ENCODE measurements at places on chromosomes 1 and 21.

DNA sequence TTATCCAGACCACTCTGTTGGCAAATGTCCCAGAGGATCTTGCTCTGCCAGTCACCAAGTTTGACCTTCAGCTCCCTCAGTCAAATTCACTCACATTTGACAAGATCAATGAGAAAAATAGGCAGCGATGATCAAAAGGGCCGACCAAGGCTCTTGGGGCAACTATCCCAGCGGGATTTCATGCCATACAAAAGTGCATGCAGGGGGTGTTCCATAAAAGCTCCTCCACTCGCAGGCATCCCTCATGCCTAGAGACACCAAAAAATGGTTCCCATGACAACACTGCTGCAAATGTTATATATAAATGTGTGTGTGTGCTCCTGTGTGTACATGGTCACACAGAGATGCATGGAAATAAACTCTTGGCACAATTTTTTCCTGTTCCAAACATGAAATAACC, 16.2 kb upstream of the EIF4G3 start:
- no peak for DNase-seq

DNA sequence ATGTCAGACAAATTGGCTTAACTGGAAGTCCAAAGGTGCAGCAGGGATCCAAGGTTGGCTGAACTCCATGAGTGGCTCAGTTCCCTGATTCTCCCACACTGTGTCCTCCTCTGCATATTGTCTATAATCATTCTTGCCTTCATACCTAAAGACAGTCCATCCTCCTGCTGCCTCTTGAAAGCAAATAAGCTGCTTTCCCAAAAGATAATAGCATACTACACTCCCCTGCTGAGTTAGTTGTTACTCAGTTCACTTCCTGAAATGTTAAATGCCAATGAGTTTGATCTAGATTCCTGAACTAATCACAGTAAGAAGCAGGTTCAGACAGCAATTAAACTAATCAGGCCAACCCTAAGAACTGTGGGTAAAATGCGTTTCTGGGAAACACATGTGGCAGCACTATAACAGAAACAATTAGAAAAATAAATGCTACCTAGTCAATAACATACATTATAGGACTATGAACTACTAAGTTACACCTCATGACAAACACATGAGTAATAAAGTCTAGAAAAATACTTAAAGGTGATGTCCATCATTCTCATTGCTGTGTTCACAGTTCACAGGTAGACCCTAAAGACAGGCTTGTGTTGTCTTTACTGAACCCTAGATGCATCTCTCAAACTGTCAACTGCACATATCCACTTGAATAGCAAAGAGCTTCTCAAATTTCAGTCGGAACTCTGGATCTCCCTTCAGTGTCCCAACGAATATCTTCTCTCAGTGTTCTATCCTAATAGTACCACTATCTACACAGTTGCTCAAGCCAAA, 50.8 kb upstream of the BOLA1 start:
- no peak for DNase-seq

- DNase-seq, result no peak
Observed at GRCh38 chr1:236159704-236160539, 17.6 kb downstream of the GPR137B start.

DNA sequence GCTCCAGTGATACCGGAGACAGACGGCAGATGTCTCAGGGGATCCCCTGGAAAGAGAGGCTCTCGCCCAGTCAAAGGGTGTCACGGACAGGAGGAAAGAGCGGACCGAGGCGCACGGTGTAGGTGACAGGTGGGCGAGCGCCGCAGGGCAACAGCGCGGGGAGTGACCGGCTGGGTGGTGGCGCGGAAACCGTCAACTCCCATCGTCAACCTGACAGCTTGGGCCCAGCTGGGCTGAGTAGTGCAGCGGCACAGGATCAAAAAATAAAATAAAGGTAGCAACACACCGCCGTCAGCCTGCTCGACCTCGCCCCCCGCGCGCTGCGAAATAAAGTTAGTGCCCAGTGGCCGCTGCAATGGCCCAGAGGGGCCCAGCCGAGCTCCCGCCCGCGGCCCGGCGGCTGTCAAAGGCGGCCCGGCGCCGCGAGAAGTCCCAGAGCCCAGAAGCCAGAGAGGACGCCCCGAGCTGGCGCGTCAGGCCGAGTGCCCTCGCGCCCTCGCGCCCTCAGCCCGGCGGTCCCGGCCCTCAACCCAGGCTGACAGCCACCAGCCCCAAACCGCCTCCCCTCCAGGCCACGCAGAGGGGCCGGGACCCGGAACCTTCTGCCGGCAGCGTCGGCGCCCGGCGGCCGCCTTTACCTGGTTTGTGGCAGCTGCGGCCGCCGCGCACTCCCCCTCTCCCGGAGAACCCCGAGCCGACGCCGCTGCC, at the start of gene LYST:
Gene LYST, minus strand, starts transcription at position 702 of the 708 bp plus-strand sequence. CDS start 36,489 bp downstream, outside the sequence.
- peak; percentile 43 for DNase-seq

DNA sequence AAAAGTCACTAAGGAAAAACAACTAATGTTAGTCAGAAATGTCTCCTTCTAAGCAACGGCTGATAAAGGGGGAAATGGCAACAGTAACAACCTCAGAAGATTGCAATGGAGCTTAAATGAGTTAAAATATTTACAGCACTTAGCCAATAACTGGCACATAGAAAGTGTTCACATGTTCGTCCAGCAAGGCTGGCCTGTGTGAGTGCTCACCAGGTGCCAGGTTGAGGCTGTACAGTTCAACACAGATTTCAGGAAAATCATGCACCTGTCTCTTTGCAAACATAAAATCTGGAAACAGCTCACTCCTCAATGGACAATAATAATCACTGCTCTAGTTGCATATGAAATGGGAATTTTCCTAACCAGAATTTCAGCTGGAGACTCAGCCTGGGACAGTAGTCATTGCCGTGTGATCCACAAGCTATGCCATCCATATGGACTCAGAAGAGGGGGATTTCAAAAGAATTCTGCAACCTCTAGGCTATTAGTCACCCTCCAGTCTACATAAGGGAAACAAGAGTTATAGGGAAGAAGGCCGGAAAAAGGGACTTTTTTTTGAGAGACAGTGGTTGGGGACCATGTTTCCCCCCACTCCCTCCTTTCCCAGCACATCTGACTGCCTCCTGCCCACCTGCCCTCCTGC, 68.6 kb downstream of the SYDE2 start:
- no peak for DNase-seq

DNA sequence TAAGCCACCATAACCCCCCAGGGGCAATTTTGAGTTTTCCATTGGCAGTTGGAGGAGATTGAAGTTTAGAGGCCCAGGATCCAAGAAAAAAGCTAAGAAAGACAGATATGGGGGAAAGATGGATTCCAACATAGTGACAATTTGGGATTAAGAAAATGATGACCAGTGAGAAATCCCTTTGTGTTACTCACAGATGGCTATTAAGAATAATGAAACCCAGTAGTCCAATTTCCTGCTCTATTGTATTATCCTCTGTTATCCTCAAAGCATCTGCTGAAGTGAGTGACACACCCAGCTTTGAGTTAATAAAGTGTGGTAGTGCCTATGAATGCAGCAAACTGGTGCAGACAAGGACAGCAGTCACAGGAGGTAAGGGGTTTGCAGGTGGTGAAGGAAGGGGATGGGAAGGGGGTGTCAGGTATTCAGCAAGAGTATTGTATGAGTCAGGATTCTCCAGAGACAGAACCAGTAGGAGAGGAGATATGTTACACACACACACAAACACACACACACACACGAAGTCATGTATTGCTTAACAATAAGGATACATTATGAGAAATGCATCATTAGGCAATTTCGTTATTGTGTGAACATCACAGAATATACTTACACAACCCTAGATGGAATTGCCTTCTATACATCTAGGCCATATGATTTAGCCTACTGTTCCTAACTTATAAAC, 112.4 kb upstream of the VANGL1 start:
- peak; percentile 32 for DNase-seq

- DNase-seq, result no peak
Observed at GRCh38 chr1:48059289-48059688, 62.1 kb upstream of the TRABD2B start.

GRCh38 chr1:7373876-7374562, 397.1 kb upstream of the VAMP3 start:
- no peak for DNase-seq

- DNase-seq, result no peak
Observed at GRCh38 chr1:176905648-176906047, 258.9 kb downstream of the ASTN1 start.

DNA sequence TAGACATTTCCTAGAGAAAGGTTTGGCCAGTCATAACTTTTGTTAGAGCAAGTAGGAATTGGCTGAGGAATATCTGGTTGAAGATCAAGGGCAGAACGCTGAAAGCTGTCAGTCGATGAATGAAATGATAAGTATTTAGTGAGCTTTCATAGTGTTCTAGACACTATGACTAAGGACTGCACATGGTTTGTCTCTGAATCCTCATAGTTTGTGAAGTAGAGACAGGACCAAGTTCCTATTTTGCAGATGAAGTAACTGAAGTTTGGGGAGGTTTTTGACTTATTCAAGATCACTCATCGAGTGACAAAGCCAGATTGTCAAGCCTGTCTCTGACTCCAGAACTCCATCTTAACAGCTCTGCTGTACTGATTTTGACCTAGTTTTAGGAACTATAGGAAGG, 4.7 kb downstream of the ELOA start:
- no peak for DNase-seq

DNA sequence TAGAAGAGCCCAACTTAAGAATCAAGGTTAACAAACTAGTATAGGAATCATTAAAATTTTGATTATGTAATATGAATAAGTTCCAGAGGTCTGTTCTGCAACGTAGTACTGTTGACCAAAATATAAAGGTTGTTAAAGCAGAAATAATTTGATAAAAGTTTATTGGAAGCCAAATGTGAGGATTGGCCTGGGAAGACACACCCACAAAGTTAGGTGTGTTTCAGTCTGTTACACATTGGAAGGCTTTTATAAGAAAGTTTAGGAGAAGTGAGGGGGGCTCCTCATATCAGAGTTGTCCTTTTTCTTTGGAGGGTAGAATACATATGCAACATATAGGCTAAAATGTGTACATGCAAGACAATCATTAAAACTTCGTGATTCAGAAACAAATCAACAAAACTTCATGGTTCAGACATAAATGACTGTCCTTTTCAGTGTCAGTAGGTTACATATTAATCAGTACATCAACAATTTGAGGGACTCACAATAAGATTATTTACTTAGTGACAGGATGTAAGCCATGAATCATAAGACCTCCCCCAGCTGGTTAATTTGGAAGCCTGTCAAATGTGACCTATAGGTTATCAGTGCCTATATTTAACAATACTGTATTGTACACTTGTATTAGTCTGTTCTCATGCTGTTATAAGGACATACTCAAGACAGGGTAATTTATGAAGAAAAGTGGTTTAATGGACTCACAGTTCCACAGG, 245.0 kb upstream of the B3GALT2 start:
- no peak for DNase-seq

DNA sequence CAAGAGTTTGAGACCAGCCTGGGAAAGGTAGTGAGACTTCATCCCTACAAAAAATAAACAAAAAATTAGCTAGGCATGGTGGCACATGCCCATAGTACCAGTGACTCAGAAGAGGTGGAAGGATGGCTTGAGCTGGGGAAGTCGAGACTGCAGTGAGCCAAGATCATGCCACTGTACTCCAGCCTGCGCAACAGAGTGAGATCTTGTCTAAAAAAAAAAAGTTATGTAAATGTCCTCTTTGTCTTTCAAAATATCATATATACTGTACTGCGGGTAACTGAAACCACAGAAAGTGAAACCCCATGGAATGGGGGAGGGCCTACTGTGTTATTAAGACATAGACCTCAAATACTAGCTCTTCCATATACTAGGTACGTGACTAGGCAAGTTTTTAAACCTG, 20.8 kb downstream of the ACADM start:
- DNase-seq, result no peak

- DNase-seq, result no peak
Observed at GRCh38 chr1:216140730-216141524, 282.3 kb downstream of the USH2A start.

- DNase-seq, result peak; percentile 55
Observed at GRCh38 chr1:8317647-8318381, at the start of gene SLC45A1. Gene SLC45A1, plus strand, starts transcription at chr1:8318114. Its CDS starts 6,216 bp downstream, at chr1:8324330.

DNA sequence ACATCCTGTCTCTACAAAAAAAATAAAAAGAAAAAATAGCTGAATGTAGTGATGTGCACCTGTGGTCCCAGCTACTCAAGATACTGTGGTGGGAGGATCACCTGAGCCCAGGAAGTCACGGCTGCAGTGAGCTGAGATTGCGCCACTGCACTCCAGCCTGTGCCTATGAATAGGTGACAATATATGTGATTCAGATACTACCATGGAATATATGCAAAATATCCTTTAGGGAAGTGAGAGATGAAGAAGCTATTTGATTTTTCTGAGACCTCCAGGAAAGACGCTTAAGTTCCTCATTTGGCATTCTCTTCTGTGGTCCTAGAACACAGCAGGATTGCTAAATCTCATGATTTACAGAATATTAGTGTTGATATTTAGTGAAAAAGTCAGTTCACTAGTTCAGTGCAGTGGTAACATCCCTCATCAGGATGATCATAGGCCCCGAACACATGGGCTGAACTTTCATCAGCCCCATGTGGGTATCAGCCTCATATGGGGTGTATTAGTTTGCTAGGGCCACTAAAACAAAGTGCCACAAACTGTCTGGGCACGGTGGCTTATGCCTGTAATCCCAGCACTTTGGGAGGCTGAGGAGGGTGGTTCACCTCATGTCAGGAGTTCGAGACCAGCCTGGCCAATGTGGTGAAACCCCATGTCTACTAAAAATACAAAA, 6.0 kb upstream of the VASH2 start:
- DNase-seq, result no peak

DNA sequence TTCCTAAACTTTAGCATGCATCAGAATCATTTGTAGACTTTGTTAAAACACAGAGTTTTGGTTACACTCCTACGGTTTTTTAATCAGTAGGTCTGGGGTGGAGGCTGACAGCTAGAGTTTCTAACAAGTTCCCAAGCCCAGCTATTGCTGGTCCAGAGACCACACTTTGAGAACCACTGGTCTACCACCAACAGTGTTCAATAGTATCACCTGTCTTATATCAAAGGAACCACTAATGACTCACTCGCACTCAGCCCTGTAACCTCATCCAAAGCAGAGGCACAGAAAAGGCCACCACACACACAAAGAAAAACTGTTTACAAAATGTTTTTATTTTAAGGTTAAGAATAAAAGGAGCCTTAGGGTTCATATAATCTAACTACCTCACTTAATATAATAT, 68.7 kb downstream of the HIVEP3 start:
- no peak for DNase-seq

GRCh38 chr1:35590476-35591040, 17.4 kb downstream of the TFAP2E start:
- no peak for DNase-seq

DNA sequence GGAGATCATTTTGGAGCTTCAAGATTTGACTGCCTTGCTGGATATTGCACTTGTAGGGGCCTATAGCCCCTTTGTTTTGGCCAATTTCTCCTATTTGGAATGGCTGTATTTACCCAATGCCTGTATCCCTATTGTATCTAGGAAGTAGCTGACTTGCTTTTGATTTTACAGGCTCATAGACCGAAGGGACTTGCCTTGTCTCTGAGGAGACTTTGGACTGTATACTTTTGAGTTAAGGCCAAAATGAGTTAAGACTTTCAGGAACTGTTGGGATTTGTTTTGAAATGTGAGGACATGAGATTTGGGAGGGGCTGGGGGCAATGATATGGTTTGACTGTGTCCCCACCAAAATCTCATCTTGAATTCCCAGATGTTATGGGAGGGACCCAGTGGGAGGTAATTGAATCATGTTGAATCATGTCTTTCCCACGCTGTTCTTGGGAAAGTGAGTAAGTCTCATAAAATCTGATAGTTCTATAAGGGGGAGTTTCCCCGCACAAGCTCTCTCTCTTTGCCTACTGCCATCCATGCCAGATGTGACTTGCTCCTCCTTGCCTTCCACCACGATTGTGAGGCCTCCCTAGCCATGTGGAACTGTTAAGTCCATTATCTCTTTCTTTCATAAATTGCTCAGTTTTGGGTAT, 276.1 kb downstream of the LMX1A start:
- DNase-seq, result no peak

Data from DMS153 (cell line).